ENCODE measurements at places on chromosomes 3 and 15. TPM values are rescaled to one million over a fixed set of nuclear protein-coding genes. Genes with fewer than 3 reads are reported as not detected.

Gene CCR1
- polyA plus RNA-seq: 2.5 TPM

Gene TNNC1
- polyA plus RNA-seq: 6.5 TPM

Gene OXNAD1
- polyA plus RNA-seq: 15.6 TPM

Gene ZNF860
- polyA plus RNA-seq: 2.6 TPM

Gene ARL6
- 12.2 TPM for polyA plus RNA-seq

Gene SPATA12
- polyA plus RNA-seq: 0.04 TPM

Gene GRAMD1C
- 18.8 TPM for polyA plus RNA-seq

Gene KCNMB2
- polyA plus RNA-seq: 28.5 TPM

Gene KIF15
- polyA plus RNA-seq: 31.2 TPM

Gene CLDN16
- polyA plus RNA-seq: 31.9 TPM

Gene GAP43
- polyA plus RNA-seq: 1.9 TPM

Gene MST1R
- 1.3 TPM for polyA plus RNA-seq

Gene GPR156
- polyA plus RNA-seq: 3.0 TPM

Gene CHST2
- polyA plus RNA-seq: 22.5 TPM

Gene TRAIP
- 12.8 TPM for polyA plus RNA-seq

Gene LINGO1
- 12.3 TPM for polyA plus RNA-seq

Gene CYP1A2
- polyA plus RNA-seq: 0.13 TPM

Measured in renal cortex interstitium (tissue), 15 donors.